Osteoblast (primary cell): ENCODE measurements at places on chromosomes 12 and 14. TPM values are rescaled to one million over a fixed set of nuclear protein-coding genes. Genes with fewer than 3 reads are reported as not detected.
A peak's percentile ranks its signal among the peaks of the same experiment; 100 is the strongest.

- no peak for DNase-seq
These were observed 68.9 kb downstream of the CMKLR1 start for GRCh38 chr12:108270035-108270848.

GRCh38 chr12:81339071-81339470, 261.2 kb downstream of the ACSS3 start:
- no peak for DNase-seq

DNA sequence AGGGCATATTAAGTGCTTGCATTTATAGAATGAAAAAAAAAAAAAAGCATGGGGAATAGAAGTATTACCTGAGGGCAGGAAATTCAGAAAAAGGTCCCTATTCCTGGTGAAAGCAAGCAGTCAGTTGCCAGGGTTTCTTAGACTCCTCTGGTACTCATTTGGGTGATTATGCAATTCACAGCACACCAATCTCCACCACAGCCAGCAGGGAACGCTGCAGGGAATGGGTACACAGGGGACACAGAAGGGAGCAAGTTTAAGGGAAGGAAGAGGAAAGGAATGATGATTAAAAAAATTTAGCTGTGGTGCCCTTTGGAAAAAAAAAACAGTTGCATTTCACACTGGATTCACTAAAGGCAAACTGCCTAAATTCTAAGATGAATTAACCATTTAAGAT, 14.2 kb downstream of the BLTP3B start:
- peak; percentile 35 for DNase-seq

- DNase-seq, result no peak
These were observed 106.9 kb upstream of the PTPRB start for GRCh38 chr12:70744178-70744577.

DNA sequence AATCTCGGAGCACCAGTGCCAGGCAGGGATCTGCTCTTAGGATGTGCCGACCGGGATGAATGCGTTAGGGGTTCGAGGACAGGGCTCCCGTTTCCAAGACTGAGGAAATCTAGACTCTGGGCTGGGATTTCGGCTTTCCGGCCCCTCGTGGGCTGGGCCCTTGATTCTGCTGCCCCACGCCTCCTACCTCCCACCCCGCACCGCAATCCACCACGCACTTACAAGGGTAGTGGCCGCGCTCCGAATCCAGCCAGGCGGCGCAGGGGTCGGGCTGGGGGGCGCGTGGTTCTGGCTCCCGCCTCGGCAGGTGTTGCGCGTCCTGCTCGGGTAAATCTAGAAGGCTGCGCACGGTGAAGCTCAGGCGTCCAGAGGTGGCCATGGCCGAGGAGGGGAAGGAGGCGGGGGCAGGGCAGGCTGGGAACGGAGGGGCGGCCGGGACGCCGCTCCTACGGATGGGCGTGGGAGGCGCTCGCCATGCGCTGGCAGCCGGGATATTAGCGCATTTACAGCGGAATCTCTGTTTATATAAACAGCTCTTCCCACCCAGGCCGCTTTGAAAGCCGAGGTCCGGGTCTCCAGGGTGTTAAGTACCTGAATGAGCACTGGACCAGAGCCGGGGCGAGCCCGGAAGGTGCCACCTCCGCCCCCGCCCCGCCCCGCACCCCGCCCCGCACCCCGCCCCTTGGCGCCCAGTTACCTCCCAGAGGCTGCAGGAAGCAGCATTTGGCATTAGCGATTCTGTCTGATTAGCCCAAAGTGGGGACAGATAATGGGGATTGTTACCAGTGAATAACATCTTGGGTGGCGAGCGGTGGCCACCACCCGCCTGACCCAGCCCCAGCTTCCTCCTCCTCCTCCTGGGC, at the start of gene NKX2-8:
TSS of gene NKX2-8 (minus strand) at position 604 of the 863 bp plus-strand sequence. CDS start at position 379, 225 bp downstream.
- peak; percentile 77 for DNase-seq

Gene ALG10
- 6.9 and 9.7 TPM in 2 replicates for total RNA-seq

DNA sequence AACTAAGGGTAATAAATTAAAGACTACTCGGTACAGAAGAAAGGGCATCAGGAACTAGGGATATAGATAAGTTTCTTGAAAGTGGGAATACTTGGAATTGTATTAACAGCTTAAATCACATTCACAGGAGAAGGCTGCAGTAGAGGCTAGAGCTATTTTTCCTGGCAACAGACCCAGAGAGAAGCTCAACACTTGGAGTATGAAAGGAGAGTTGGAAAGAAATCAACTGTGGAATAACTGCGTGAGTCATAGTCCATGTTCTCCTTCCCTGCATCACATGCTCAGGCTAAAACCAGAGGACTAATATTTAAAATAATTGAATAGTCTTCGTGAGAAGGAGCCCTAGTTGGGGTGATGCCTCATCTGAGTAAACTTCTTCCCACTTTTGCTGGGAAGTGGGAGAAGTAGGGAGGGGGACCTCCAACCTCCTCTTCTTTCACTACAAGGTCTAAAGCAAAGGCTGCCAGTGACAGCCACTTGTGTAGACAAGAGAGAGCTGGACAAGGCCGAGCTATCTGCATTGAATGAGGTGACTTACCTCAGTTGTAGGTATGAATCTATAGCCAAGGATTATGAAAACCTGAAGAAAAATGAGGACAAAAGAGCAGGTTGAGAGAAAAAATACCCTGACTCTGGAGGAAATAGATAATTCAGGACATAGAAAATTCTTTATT, 32.7 kb downstream of the DYRK2 start:
- DNase-seq, result peak; percentile 86

GRCh38 chr14:72965249-72965648, 39.0 kb downstream of the DCAF4 start:
- no peak for DNase-seq

GRCh38 chr14:23884541-23884904, 69.0 kb upstream of the DHRS4 start:
- no peak for DNase-seq

Gene SGPP1
- total RNA-seq, result 38.0 TPM in 2 replicates

Gene FSCB
- total RNA-seq, result not detected in 2 replicates

Gene TESPA1
- total RNA-seq, result not detected in 2 replicates

DNA sequence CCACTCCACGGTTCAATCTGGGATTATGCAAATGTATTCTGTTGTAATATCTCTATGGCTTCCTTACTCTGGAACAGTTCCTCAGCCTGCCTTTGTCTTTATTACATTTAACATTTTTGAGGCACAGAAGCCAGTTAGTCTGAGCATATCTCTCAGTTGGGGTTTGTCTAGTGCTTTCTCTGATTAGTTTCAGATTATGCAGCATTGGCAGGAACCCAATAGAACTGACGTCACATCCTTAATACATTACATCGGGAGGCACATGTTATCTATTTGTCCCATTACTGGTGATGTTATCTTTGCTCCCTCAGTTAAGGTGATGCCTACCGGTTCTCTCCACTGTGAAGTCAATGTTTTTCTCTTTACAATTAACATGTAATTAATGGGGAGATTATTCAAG, 62.4 kb downstream of the PPM1A start:
- DNase-seq, result no peak

GRCh38 chr12:1531654-1532374, 62.6 kb downstream of the FBXL14 start:
- peak; percentile 89 for DNase-seq

Gene SOX5
- 4.7 and 5.1 TPM in 2 replicates for total RNA-seq

GRCh38 chr14:92967346-92967926, 44.5 kb downstream of the CHGA start:
- DNase-seq, result peak; percentile 91

Gene LPAR5
- total RNA-seq, result under 0.01 TPM in 1 of 2 replicates, not detected in the other

DNA sequence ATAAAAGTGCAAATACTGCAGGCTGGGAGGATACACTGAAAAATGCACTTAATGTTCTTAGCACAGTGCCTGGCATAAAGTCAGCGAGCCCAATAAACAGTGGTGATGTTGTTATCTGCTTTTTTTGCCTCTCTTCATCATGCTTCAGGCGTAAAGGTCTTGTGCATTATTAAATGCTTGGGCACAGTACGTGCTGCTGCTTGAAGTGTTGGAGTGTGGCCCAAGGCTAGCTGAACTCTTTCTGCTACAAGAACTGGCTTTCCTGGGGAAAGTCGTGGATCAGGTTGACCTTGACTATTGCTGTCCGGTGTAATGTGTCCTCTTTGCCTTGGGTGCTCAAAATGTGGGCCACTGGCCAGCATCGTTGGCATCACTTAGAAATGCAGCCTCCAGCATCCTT, 43.0 kb downstream of the SMOC1 start:
- no peak for DNase-seq

Gene LALBA
- total RNA-seq, result not detected in 2 replicates

GRCh38 chr12:90174198-90174510, 465.5 kb upstream of the ATP2B1 start:
- no peak for DNase-seq

- DNase-seq, result no peak
These were observed 141.6 kb upstream of the RPL10L start for GRCh38 chr14:46793144-46793543.

DNA sequence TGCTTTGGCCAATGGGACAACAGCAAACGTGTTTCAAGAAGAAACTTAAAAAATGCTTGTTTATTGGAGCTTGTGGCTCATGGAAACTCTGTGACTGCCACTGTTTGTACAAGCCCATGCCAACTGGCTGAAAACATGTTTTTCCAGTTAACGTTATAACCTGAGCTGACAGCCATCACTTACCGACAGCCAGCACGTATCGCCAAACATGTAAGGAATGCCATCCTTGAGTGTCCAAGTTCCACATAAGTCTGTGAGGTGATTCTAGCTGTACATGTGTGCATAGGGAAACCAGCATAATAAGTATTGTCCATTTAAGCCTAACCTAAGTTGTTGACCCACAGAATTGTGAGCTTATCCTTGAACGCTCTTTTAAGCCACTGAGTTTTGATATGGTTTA, 596.9 kb downstream of the TRHDE start:
- no peak for DNase-seq

GRCh38 chr14:34195964-34196363, 245.1 kb upstream of the EGLN3 start:
- DNase-seq, result no peak

Gene ARMH4
- total RNA-seq, result 10.9 and 14.1 TPM in 2 replicates

DNA sequence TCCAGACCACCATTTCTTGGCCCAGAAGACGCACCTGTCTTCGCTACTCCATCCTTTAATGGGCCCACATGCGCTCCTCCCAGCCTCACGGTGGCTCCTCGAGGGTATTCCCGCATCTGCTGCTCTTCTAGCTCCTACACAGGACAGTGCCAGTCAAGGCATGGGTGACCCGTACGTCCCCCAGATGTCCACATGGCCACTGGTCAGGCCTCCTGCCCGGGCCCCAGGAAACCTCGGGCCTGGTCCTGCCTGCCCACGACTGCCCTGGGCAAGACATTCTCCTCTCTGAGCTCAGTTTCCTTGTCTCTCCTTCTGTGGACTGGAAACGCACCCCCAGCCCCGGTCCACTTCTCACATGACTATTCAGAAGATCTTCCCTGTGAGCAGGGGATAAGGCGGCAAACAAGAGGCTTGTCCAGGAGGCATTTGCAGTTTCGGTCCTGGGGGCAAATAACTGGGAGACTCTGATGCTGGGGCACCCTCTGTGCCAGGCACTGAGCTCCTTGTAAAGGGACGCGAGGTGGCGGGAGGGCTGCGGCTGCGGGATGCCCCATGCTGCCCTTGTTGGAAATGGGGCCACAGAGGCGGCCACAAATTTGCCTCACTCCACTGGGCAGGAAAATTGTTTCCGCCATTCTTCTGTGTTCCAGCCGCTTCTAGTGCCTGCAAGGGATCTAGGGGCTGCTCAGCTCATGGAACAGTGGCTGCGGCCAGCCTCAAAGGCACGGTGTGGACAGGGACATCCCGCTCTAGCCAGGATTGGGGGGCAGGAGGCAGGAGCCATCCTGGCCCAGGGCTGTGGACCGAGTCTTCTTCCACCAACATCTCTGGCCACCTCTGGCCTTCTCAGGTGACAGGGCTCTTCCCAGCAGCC, 6.8 kb upstream of the BEGAIN start:
- peak; percentile 42 for DNase-seq

GRCh38 chr12:69569236-69569635, 16.0 kb upstream of the CCT2 start:
- DNase-seq, result peak; percentile 81

Gene NTF3
- under 0.01 and 1.1 TPM in 2 replicates for total RNA-seq

DNA sequence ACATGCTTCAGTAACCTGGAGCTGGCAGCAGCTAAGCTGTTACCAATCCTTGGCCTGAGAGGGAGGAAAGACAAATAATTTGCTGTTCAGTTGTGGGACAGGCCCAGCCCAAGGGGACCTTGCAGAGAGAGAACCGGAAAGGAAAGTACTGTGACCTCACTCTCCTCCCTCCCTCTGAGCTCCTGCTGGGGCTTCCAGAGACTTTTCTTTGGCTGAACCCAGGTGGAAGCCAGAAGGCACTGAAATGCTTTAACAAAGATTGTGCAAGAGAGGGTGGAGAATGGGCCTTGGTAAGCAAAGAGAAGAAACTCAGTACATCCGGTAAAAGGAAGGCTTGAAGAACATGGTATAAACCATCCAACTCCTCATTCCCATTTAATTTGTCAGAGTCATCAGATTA, 457.1 kb downstream of the GLT1D1 start:
- DNase-seq, result no peak

DNA sequence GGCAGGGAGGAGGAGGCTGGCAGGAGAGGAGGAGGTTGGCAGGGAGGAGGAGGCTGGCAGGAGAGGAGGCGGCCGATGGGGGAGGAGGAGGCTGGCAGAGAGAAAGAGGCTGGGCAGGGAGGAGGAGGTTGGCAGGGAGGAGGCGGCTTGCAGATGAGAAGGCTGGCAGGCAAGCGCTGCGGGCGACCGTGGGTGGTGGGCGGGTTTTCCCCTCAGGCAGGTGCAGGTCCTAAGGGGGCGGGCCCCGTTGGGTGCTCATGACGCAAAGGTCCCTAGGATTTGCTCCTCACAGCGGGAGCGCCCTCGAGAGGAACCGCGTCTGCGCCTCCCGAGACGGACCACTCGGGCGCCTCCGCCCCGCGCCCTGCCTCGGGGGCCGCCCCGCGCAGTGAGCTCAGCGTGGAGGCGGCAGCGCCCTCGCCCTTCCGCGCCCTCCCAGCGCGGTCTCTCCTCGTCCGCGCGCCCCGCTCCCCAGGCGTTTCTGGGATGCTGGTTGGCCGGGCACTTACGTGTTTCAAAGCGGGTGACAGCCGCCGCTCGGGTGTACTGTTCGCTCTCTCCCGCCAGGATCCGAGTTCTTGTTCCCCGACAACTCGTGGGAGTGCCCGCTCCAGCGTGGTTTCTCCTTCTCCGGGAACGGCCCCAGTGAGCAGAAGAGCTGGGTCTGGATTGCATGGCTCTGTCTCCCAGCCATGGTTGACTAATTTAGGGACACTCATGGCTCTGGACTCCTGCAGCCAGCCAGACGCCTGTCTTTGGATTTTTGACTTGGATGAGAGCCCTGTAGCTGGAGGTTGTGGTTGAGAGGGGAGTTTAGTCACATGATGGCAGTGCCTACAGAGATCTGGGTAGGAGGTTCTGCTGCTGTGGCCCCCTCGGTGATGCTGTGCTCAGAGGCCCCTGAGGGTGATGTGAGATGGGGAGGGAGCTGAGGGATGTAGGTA, 64.1 kb upstream of the PPP4R3A start:
- peak; percentile 94 for DNase-seq

DNA sequence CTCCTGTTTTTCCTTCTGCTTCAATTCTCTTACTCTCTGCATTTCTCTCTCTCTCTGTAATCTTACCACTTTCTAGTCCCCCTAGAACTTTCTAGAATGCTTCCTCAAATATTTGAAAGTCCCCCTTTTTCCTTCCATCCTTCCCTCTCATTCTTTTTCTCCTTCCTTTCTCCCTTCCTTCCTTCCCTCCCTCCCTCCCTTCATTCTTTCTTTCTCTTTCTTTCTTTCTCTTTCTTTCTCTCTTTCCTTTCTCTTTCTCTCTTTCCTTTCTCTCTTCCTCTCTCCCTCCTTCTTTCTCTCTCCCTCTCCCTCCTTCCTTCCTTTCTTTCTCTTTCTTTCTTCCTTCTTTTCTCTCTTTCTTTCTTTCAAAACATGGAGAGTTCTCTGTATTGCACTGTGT, 201.4 kb upstream of the IGF1 start:
- no peak for DNase-seq
